ENCODE measurements at places on chromosomes 5 and 9.

GRCh38 chr9:13707612-13708576 is 428.4 kb upstream of the MPDZ start:
- DNase-seq = no peak

DNA sequence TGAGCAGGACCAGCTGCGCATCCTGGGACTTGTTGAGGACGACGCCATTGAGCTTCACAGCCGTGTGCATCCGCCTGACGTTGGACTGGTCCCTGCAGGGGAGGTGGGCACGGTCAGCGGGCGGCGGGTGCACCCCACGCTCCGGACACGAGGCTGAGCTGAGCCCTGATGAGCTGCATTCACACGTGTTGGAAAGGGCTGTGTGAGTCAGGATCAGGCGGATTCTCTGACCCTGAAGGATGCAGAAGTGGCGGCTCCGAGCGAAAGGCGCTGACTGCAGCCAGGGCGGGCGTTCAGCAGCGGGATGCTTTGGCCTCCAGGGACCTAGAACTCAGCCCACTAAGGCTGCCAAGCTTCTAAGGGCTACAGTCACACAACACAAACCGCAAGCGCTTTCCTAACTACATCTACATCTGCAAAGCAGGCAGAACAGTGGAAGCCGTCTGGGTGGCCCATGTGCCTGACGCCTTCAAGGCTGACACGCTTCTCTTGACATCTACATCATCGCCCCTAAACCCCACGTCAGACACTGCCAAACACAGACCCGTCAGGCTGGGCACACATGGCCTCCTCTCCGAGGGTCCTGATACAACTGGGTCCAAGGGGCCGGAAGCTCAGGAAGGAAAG is 44.9 kb downstream of the NKD2 start:
- DNase-seq = no peak

DNA sequence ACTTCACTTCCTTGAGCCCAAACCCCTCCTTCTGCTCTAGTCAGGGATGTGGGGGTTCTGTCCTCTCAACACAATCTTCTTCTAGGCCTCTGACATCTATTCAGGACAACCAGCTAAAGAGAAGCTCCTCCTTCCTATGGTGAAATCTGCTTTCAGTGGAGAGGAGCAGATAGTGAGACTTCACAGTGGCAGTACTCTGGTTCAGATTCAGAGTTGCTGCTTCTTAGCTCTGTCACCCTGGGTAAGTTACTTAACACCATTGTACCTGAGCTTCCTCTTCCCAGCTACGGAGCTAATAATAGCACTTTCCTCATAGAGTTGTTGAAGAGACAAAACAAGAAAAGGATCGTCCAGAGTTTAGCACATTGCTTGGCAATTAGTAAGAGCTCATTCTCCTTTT is 77.3 kb upstream of the LARP1 start:
- no peak for DNase-seq

GRCh38 chr5:50752800-50753199 is 86.4 kb downstream of the PARP8 start:
- DNase-seq = no peak

GRCh38 chr9:13436591-13436990 is 157.1 kb upstream of the MPDZ start:
- DNase-seq = no peak

- no peak for DNase-seq
These were observed 2.0 kb downstream of the ASTN2 start for GRCh38 chr9:117412841-117413240.

DNA sequence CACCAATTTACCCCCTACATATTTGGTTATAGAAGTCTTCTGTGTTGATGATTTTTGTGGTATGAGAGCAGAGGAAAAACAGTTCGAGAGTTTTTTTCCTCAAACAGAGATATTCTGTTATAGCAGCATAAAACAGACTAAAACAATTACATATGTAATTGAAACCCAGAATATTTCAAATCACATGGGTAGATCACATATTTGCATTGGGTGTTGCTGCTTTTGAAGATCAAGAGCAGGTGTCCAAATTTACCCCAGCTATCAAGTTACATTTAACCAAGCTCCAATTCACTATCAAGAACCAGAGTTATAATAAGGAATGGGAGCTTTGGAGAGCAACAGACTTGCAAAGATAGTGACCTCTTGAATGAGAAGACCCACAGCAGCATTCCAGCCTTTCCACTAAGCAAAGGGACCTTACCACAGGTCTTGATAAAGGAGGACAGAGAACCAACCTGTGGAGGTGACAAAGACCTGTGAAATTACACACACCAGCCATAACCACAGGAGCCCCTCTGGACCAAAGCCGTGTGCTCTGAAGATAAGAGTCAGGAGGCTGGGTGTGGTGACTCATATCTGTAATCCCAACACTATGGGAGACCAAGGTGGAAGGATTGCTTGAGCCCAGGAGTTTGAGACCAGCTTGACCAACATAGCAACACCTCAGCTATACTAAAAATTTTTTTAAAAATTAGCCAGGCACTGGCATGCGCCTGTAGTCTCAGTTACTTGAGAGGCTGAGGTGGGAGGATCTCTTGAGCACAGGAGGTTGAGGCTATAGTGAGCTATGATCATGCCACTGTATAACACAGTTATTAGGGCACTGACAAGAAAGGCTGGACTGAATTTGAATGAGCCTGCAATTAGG is 4.0 kb upstream of the CCL28 start:
- DNase-seq = no peak

DNA sequence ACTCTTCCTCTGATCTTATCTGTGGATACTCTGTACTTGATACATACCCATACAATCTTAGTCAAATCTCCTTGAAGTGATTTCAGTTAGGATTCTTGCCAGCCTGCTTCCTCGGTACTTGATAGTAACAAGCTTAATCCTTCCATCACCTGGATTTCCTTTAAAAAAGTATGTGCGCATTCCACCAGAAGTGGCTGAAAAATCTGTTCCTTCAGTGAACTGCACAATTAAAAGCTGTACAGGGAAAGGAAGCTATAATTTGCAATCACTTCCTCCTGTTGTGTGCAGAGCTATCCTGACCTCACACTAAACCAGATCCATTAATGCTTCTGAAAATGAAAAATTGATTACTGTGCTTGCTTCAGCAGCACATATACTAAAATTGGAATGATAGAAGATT is 47.3 kb downstream of the PWWP2A start:
- no peak for DNase-seq

DNA sequence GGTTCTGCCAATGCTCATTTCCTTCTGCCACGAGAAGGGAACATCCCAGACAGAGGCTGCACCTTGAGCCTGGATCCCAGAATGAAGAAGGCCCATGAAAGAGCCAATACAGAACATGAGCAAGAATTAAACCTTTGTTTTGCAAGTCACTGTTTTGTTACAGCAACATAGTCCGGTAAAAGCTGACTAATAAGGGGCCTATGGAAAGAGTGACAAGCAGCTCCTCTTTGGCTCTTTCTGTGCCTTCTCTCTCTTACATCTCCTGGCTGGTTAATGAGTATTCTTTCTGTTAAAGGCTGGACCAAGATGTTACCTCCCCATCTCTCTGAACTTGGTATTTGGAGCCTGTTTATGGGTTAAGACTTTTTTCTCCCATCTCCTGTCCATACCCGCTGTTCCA is 10.8 kb downstream of the GFRA3 start:
- DNase-seq = no peak

- DNase-seq = peak; percentile 45
These were observed 1.3 kb downstream of the GADD45G start for GRCh38 chr9:89606049-89606623.

DNA sequence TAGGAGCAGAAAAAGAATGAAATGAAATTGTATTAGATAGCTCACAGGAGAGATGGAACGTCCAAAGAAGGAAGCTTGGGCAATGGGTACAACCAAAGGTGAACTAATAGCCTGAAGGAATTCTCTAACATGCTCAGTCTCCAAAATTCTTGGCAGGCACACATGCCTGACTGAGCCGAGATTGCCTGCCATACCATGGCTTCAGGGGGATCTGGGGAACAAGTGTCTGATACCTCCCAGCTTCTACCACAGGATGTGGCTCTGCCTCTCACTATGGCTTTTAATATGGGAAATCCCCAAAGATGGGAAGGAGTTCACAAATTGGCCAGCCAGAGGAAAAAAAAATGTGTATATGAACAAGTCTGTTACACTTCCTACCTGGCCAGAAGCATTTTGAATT is 3.6 kb upstream of the PALM2AKAP2 start:
- no peak for DNase-seq
